ENCODE measurements at places on chromosomes 1 and 21.

DNA sequence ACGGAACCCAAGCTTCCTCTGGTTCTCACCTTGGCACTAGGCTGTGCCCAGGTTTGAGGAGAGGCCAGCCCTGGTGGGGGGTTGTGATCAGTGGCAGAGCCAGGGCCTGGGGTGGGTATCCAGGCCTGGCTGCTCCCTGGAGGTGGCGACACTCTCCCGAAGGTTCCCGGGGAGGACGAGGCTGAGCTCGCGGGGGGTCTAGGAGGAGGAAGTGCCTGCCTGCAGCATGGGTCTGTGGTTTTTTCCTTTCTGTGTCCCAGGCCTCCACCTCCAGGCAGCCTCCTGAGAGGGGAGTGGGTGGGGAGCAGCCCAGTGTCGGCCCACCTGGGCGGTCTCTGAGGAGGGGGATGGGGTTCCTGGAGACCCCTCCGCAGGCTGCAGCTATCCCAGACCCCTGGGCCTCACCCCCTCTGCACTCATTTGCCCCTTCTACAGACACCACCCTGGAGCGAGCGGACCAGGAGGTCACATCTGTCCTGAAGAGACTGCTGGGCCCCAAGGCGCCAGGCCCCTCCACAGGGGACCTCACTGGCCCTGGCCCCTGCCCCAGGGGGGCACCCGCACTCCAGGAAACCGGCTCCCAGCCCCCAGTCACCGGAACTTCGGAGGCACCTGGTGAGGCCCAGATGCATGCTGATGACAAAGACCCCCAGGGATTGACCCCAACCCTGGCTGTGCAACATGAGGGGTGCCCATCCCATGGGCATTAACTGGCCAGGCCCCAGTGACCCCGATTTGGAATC lies 44.3 kb downstream of the TRIM11 start:
- no peak for DNase-seq

DNA sequence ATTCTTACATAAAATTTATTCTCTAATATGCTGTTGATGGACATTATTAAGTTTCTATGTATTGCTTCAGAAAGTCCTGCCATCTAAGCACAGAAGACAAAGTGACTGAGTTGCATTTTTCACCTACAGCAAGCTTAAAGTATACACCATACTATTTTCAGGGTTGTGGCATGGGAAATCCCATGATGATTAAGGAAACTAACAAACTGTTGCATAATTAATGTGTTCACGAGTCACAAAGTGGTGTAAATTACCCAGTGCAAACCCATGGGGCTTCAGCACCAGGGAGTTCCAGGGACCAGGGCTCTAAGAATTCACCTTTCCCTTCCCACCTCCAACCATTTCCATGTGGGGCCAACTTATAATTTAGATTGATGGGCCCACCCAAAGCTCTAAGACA lies 81.9 kb upstream of the NR5A2 start:
- DNase-seq: no peak

DNA sequence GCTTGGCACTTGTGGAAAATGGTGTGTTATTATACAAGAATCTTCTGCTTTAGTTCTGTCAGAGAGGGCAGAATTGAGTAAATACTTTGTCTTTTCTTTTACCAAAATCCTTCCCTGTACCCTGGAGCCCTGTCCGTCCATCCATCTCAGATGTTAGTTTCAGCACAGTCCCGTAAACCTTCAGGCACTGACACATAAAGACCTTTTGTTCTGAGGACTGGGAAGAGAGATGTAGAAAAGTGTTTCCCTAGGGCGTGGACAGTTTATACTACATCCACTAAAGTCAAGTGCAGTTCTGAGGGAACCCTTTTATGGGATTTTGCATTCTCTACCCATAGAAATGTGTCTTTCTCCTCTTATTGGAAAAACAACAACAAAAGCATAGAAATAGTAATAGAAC lies 162.4 kb downstream of the PDE4B start:
- no peak for DNase-seq

DNA sequence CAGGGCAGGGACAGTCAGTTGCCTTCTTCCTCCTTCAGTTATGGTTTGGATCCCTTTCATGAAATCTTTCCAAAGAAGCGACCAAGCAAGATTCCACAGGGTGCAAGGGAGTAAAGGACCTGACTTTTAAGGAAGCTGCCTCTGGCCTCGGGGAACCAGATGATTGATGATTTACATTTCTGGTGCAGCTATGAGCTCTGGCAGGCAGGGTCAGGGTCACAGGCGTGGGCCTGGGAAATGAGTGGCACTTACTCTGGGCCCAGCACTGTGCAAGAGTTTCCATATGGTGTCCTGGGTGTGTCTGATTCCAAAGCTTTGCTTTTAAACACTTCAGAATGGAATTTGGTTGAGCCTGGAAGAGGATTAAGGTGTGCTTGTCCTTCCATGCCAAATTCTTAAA lies 7.2 kb upstream of the CRABP2 start:
- DNase-seq: no peak

DNA sequence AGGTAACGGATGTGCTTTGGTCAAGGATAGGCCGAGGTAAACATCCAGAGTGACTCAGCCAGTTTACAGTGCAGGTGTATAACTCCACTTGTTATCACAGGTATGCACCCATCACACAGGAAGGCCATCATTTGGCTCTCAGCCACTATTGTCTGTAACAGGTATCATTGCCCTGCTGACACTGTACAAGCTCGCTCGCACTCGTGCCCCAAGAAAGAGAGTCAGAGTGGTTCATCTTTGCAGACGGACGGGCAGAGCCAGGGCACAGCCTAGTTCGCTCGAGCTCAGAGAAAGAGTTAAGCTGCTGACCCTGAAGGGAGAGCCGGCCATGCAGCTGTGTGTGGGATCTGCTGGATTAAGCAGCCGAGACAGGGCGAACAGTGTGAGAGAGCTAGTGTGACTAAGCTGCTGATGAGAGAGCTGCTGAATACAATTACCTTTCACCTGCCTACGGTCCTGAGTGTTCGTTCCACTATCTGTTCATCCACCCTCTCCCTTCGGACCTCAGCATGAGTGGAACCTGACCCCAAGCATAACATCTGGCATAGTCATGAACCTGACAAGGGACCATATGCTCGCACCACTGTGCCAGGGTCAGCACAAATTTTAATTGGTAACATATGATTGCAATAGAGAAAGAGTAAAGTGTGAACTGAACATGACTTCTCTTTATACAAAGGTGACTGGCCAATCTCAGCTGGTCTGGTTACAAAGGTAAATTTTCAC lies 27.0 kb upstream of the LYPD8 start:
- DNase-seq: no peak

DNA sequence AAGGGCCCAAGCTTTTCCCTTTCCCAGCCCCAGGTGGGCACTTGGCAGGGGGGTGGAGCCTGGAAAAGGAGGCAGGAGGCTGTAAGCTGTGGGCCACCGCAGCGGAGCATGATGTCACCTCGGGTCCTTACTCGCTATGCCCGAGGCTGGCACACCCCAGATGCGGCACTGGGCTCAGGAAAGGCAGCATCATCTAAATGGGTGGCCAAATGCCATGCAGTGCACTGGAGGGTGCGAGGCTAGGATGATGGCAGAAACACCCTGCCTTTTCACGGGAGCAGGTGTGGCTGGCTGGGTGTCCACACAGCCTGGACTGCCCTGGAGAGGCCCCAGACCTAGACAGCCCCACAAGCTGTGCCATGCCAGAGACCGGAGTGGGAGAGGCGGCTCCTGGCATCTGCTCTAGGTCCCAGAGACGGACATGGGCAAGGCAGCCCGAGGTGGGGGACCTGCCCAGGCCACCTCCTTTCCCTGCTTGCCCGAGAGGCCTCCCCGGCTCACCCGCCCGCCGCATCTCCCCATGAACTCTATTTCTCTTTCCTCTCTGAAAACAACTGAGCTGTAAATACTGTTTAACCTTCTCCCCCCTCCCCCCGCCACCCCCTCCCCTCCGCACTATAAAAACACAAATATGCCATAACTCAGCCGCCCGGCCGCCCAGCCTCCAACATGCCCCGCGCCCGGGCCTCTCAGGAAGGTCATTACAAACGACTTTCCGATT lies 124.7 kb downstream of the CASZ1 start:
- DNase-seq: no peak

DNA sequence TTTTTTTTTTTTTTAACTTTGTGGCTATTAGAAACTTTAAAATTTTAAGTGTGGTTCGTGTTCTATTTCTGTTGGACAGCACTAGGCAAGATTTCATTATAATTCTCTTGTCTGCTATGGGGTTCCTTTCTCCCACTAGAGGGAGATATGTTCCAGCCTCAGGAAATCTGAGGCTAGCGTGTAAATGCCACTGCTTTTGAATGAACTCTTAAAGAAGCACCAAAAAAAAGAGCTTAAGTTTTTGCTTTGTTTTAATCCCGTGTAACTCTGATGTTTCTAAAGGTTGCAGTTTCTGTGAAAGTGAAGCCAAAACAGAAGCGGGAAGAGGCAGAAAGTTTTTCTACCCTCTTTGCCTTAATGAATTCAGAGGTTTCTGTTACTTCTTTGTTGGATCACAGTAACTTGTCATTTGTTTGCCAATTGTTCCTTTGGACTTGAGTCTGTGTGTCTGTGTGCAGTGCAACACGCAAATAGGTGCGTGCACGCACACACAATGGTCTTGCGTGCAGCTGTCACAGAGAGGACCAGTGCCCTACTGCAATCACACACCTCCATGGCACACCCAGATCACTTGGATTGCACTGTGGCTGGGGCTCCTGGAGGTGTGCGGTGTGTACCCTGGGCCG lies 32.3 kb downstream of the HHAT start:
- no peak for DNase-seq

DNA sequence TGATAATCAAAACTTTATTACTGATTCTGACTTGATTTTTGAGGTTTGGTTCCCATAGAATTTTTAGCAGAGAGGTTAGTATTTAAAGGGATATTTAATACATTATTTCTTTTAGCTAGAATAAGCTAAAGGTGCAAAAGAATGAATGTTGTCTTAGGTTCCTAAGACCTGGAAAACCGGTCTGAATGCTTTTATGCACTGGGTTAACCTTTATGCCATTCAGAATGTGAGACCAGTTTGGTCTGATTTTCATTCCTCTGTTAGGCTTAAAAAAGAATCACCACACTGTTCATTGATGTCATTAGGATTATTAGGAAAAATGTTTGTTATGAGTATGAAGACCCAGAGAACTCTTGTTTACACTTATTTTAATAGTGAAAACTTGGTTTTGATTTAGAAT lies 30.1 kb downstream of the RAP1A start:
- DNase-seq: no peak

DNA sequence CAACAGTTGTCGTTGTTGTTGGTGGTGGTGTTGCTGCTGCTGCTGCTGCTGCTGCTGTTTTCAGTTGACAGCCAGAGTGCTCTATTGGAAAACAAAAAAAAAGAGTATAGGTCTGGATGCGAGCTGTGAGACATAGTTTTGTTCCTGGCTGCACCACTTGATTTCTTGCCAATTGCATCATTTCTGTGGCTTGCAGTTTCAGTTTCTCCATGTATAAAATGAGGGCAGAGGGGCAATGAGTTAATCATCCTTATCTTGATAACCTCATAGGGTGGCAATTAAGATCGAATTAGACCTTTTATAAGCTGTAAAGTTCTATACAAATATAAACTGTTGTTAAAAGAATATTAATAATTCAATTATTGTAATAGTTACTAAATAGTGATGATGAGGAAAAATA lies 156.7 kb downstream of the DMRTA2 start:
- DNase-seq: no peak

- DNase-seq: peak; percentile 78
These were observed at the start of gene ACOT11 for GRCh38 chr1:54547601-54548388. ACOT11 (plus strand) TSS chr1:54548228; CDS start chr1:54548310, 82 bp downstream.

DNA sequence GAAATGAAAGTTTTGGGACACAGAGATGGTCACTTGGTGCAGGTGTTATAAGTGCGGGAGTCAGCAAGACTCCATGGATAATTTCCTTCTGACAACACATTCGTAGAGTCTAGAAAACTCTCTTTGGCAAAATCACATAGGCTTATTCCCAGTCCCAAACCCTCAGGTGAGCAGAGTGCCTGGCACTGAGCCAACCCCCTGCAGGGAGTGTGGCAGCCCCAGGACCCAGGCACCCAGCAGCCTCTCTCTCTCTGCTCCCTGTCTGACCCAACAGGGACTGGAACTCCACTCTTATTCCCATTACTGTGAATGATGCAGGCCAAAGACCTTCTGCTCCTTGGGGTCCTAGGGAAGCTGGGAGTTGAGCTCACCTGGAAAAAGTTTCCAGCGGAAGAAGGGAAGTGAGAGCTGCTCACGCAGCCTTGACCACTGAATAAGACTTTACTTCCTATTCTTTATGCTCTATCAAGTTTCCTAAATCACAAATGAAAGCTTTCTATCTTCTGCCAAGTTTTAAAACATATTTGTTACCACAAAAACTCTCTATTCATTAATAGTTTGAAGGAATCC lies 132.6 kb upstream of the ETV3 start:
- no peak for DNase-seq

GRCh38 chr1:997993-998744 lies 1.7 kb downstream of the HES4 start:
- no peak for DNase-seq

DNA sequence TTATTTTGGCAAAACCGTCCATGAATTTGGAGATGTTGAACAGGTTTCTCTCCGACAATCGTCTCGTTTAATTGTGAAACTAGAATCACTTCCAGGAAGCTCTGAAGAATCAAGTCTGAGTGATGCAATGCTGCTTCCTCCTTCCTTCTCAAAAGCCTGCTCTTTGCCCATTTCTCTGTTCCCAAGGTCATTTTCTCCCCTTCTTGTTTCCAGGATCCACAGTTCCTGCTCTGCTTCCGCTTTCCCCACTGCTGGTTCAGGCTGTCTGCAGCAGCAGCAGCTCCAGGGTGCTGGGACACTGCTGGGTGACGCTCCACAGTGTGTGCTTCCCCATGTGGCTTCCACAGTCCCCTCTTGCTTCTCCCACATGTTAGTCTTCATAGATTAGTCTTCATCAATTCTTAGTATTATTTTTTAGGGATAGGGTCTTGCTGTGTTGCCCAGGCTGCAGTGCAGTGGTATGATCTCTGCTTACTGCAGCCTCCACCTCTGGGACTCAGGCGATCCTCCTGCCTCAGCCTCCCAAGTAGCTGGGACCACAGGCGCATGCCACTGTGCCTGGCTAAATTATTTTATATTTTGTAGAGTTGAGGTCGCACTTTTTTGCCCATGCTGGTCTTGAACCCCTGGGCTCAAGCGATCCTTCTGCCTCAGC lies 156.2 kb downstream of the DYRK1A start:
- no peak for DNase-seq

DNA sequence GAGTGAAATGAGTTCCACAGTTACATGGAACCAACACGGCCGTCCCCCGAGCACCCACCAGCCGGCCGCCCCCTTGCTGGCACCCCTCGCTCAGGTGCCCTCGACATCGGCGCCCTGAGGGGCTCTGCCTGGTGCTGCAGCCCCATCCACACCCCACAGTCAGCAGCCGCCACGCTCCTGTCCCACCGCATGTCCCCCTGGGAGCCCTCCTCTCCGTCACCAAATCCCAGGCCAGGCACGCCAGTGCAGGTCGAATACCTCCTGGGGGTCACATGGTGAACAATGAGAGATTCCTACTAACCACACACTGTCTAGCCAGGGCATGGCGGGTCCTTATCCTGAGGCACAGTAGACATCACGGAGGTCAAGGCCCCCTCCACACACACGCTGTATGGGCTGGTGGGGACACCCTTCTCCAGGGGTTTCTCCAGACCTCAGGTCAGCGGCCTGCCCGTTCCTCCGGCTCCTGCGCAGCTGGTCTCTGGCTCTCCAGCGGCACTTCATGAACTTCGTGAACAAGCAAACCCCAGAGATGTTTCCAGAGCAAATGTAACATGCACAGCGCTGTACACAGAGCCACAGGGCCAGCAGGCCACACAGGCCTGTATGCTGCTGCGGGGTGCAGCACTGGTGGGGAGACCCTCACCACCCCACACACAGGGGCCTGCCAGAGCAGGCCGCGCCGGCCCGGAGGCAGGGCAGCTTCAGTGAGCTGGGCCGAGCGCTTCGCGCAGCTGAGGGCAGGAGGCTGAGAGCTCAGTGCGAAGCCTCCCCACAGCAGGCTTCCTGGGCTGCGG lies 21.8 kb downstream of the POFUT2 start:
- DNase-seq: no peak

- no peak for DNase-seq
These were observed at the start of gene CTNNBIP1 for GRCh38 chr1:9910076-9910422. CTNNBIP1 (minus strand) TSS chr1:9910269; CDS start chr1:9872064, 38,205 bp downstream.
